ENCODE measurements at places on chromosomes 1 and 21.

DNA sequence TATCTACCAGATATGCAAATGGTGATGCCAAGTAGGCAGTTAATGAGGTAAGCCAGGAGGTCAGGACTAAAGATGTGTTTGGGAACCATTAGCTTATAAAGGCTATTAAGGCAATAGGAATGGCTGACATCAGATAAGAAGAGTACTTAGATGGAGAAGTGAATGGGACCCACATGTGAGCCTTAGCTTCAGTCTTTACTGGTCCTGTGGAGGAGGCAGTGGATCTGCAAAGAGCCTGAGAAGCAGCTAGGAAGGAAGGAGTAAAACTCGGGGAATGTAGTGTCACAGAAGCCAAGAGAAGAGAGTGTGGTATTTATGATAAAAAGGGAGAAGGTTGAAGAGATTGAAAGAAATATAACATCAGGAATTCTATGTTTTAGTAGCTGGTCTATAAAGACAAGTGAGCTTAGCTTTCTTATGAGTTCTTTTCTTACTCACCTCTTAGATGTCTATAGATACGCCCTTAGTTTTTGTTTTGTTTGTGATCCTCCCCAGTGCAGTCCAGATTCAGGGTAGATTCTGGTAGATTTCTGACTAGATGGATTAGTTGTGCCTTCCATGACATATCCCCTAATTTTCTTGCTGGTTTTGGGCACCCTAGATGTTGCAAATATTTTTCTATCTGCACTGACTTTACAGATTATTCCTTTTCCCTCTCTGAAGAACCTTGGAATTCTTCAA is 39.4 kb downstream of the SLAMF6 start:
- DNase-seq, result no peak

DNA sequence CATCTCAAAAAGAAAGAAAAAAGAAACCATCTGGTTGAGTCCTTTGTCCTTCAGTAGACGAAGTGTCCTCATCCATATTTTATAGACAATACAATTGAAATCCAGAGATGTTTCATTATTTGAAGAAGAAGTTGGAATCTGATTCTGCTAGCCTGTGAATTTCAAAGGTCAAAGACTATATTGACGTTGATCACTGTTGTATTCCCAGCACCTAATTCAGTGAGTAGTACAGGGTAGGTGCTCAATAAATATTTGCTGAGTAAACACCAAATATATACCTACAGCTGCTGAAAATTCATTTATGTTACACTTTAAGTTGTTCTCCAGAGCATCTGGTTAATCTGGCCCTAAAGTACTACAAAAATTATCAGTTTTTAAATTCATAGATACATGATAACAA is 135.2 kb downstream of the CACNA1E start:
- DNase-seq, result no peak

DNA sequence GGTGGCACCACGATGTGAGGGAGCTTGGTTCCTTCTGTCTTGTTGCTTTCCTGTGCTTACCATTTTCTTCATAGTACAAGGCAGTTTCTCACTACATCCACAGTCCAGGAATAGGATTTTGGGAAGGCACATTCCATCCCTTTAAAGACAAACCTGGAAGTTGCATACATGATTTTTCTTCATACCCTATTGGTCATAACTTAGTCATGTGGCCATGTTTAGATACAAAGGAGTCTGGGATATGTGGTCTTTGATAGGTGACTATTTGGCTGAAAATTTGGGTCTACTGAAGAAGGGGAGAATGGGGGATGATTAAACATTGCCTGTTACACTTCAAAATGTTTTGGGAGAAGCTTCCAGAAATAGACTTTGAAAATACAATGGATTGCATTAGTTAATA is 7.0 kb downstream of the DYRK1A start:
- DNase-seq, result peak; percentile 49

DNA sequence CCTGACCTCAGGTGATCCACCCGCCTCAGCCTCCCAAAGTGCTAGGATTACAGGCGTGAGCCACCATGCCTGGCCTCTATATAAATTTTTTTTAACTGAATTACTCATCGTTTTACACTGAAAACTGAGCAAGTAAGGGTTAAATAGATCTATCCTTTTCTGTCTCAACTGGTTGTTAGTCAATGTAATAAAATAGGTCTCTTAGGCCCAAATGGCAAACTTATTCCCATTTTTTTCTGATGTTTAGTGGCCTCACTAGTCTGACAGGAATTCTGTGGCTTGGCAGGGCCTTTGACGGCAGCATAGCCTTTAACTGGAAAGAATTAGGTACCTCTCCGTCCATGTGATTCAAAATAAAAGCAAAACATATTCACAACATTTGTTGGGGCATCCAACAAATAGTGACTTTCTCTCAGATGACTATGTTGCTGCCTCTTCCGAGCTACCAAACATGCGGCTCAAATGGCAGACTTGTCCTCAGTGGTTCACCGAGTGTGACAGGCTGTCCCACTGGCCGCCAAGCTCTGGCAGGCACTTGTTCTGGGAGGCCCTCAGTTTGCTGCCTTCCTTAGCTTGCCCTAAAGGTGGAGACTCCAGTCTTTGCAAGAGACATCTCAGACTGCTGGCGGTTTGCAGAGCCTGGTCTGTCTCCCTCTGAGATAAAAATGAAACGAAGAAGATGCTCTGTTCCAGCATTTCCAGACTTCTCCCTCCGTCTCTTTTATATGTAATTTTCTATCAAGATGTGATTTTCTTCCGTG is 17.4 kb downstream of the ATP1A4 start:
- no peak for DNase-seq

- peak; percentile 70 for DNase-seq
Measured at GRCh38 chr1:172906778-172907592, 143.8 kb downstream of the TNFSF18 start.

DNA sequence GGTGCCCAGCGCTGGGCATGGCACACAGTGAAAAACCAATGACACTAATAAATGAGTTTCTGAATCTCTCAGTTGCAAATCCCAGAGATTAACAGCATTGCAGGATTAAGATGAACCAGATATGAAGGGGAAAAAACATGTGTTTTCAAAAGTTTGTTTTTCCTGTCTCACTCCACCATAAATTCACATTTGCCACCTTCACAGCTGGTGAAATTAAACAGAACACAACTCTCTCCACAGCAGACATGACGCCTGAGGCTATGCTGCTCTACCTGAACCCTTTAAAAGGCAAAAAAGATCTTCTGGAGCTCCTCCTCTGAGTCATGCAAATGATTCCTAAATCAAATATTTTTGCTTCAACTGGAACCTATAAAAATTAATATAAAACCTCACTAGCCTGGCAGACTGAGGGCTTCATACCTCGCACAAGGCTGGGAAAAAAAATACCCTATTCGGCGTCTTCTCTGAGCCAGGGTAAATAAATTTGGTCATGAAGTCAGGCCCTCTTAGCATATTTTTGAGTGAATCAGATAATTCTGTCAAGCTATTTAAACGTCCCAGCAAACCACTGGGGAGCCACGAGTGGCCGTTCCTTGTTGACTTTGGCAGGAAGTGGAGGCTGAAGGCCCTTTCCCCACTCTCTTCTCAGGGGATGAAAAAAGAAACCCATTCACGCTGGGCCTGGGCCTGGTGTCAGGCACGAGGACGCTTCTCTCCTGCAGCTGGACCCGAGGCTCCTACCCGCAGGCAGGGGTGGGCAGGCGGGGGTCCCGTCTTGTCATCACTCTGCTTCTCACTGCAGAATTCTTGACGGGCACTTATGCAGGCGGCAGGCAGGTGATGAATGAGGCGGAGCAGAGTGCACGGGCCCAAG is 53.0 kb downstream of the DMRTB1 start:
- no peak for DNase-seq

GRCh38 chr21:44051462-44051941 is 39.4 kb downstream of the TRAPPC10 start:
- no peak for DNase-seq

DNA sequence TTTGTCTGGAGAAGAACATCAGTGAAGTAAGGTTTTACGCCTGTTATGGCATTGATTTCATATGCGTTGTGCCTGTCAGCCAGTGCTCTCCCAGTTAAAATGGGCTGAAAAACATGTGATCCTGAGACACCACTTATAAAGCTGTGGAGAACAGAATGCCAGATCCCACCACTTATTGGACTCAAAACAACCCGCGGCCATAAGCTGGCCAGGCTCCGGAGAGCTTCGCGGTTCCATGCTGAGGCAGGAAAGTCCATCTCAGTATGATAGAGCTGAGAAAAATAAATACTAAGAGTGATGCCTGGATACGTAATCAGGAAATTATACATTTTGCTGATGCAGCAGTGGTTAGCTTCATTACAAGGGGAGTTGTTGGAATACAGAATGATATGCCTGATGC is 5.1 kb downstream of the APOBEC4 start:
- DNase-seq, result no peak

DNA sequence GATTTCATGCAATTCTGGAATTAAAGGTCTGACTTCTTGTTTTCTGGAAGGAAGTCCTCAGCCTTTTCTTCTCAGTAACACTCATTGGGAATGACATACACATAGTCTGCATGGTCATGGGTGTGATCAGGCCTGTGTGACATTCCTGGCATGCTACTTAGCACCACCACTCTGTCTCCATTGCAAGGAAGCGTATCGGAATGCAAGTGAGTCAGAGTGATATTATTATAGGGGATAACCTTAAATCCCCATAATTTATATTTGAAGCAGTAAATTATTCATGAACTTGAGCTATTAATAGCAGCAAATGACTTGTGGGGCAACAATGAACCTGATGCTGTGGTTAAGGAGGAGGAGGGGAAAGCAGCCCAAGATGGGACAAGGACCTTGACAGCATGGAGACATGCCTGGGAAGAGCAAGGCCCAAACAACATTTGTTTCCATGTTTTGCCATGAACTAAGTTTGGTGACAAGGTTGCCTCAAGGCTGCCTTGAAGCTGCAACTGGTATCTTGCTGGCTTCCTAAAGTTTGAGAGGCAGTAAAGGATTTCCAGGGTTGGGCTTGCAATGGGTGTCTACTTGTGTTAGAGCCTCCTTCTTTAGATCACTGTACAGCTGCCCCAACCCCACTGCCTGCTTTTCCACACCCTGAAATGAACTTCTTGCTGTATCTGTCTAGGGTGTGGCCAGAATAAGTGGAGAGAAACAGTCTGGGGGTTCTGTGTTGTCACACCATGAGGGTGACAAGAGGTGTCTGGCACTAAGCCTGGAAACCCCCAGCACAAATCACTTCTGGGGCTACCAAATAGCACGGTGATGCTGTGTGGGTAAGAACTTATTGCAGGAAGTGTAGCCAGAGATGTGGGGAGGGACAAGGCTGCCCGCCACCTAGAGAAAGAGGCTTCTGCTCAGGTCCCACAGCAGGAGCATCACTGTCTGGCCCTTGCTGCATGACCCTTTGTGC is 4.6 kb downstream of the MAB21L3 start:
- DNase-seq, result peak; percentile 12
